Upper lobe of right lung (tissue), 1 donor: ENCODE measurements at places on chromosomes 6 and 20. TPM values are rescaled to one million over a fixed set of nuclear protein-coding genes. Genes with fewer than 3 reads are reported as not detected.

- DNase-seq: peak; percentile 77
- H3K4me3 ChIP-seq: peak overlapping the region; percentile 60
- no peaks in the 10 kb centered on the region for H3K36me3 ChIP-seq
Observed at GRCh38 chr6:56842686-56843475, 112.0 kb upstream of the BEND6 start.

The TAGAP gene
- 12.9 TPM for total RNA-seq

DNA sequence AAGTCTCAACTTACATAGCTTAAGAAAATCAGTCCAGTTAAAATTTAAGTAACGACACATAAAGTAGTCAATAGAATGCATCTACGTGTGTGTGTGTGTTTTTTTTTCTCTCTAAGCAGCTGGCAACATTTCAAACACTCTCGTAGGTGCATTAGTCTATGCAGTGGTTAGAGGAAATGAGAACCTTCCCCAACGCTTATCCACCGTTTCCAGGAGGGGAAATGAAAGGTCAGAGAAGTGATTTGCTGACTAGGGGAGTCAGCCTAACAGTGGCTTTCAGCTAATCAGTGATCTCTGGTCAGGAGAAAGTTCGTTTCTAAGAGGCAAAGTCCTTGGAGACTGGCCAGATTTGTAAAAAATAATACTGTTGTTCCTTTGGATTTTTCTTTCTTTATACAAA lies 806.6 kb downstream of the C6orf118 start:
- H3K36me3 ChIP-seq: no peaks in the 10 kb centered on the region
- no peaks in the 10 kb centered on the region for H3K27me3 ChIP-seq
- no peak overlapping the region for H3K27ac ChIP-seq
- DNase-seq: no peak
- no peaks in the 10 kb centered on the region for H3K4me1 ChIP-seq

DNA sequence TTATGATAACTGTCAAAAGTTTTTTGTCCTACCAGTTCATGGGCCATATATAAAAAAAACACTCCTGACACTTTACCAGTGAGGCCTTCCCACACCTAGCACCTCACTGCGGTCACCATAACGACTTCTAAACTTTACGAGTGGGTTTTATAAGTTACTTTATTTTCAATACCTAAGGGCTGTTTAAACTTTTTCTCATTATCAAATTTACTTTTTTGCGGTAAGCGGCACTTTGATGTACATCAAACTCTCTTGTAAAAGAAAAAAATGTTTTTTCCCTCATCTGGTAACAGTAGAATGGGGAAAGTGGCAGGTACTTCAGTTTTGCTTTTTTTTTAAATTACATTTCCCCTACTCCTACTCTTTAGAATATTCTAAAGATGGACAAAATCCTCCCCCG lies 36.2 kb downstream of the FYN start:
- H3K27ac ChIP-seq: no peak overlapping the region
- H3K36me3 ChIP-seq: no peaks in the 10 kb centered on the region
- DNase-seq: no peak
- no peak overlapping the region for H3K4me3 ChIP-seq
- peaks cover 22% of the 10 kb centered on the region for H3K4me1 ChIP-seq
- no peaks in the 10 kb centered on the region for H3K27me3 ChIP-seq

The VWA7 gene
- 3.4 TPM for total RNA-seq

The ECT2L gene
- not detected for total RNA-seq

- no peak overlapping the region for H3K4me3 ChIP-seq
- H3K27ac ChIP-seq: no peak overlapping the region
- no peaks in the 10 kb centered on the region for H3K27me3 ChIP-seq
- DNase-seq: no peak
- no peaks in the 10 kb centered on the region for H3K4me1 ChIP-seq
- H3K36me3 ChIP-seq: peaks cover 28% of the 10 kb centered on the region
Observed at GRCh38 chr6:75830959-75831885, 82.2 kb downstream of the MYO6 start.

DNA sequence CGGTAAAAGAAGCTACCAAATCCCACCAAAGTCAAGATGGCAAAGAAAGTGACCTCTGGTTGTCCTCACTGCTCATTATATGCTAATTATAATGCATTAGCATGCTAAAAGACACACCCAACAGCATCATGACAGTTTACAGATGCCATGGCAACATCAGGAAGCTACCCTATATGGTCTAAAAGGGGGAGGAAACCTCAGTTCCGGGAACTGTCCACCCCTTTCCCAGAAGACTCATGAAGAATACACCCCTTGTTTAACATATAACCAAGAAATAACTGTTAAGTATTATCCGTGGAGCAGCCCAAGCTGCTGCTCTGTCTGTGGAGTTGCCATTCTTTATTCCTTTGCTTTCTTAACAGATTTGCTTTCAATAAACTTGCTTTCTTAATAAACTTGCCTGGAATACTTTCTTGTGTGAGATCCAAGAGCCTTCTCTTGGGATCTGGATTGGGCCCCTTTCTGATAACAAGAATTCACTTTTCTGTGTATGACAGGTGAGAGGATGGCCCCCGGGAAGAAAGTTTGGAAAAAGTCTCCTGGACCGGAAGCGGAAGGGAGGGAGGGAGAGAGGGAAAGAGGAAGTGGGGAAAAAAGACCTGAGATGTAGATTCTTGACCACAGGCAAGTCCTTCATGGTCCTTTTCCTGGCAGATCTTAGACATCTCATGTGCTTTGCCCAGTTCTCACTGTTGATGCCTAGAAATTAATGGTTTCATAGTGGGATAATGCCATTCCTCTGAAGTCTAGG lies 146.7 kb upstream of the ID4 start:
- DNase-seq: no peak
- H3K36me3 ChIP-seq: no peaks in the 10 kb centered on the region
- H3K27ac ChIP-seq: no peak overlapping the region
- no peaks in the 10 kb centered on the region for H3K4me1 ChIP-seq

GRCh38 chr20:47642624-47643023 lies 140.9 kb downstream of the NCOA3 start:
- no peak overlapping the region for H3K27ac ChIP-seq
- no peak for DNase-seq
- no peaks in the 10 kb centered on the region for H3K4me1 ChIP-seq
- no peaks in the 10 kb centered on the region for H3K27me3 ChIP-seq
- H3K36me3 ChIP-seq: peaks cover 88% of the 10 kb centered on the region

The HCRTR2 gene
- total RNA-seq: not detected

The BANF2 gene
- not detected for total RNA-seq

DNA sequence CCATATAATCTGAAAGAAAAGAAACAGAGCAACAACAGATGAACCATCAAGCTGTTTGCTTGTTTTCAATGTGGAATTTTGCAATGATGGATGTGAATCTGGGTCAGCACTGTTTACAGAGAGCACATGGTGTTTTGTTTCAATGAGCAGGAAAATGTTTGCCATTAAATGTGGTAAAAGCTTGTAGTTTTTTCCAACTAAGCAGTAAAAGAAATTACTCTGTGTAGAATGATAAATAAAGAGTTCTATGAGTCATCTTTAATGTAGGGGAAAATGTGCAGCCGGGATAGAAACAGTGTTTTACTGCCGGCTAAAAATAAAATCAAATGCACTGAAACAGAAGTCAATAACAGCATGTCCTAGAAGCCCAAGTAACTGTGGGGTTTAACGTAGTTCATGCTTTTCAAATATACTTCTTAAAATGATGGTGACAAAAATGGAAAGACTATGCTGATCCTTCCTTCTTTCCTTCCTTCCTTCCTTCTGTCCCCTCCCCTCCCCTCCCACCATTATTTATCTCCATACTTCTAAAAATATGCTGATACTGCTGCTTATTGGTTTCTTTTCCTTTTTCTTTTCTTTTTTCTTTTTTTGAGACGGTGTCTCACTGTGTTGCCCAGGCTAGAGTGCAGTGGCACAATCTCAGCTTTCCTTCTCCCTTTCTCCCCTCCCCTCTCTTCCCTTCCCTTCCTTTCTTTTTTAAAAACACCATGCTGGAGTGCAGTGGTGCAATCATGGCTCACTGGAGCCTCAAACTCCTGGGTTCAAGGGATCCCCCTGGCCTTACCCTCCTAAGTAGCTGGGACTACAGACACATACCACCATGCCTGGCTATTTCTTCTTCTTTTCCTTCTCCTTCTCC lies 6.3 kb upstream of the NAA20 start:
- no peak for DNase-seq
- no peak overlapping the region for H3K4me3 ChIP-seq
- peaks cover 22% of the 10 kb centered on the region for H3K4me1 ChIP-seq

The GPR31 gene
- not detected for total RNA-seq

DNA sequence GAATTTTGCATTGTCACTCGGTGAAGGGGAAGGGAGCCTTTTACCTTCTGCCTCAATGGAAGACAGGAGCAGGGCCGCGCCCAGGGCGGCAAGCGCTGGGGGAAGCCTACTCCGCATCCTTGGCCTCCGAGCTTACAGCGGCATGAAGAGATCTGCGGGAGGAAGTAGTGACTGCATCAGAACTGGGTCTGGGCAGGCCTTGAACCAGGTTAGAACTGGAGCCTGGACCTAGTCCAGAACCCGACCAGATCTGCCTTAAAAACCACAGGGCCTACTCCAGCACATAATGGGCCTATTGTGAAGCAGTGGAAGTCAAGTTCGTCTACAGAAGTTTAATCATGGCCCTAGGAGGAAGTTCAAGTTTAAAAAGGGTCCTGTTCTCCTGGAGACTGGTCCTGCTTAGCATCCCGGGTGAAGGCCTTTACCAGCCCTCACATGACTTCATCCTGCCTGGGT lies 3.1 kb downstream of the COL12A1 start:
- H3K4me1 ChIP-seq: peaks cover 34% of the 10 kb centered on the region
- peaks cover 64% of the 10 kb centered on the region for H3K27me3 ChIP-seq
- H3K36me3 ChIP-seq: no peaks in the 10 kb centered on the region
- H3K4me3 ChIP-seq: no peak overlapping the region
- DNase-seq: no peak
- no peak overlapping the region for H3K27ac ChIP-seq

The RBPJL gene
- not detected for total RNA-seq

DNA sequence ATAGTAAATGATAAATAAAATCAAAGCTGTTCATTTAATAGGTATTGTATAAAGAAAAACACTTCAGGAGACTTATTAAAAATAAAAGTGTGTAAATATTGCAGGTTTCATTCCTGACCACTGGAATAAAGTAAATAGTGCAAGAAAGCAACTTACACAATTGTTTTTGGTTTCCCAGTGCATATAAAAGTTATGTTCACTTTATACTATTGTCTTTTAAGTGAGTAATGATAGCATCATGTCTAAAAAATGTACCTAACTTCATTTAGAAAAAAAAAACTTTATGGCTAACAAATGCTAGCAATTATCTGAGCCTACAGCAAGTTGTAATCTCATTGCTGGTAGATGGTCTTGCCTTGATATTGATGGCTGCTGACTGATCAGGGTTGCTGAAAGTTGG lies 726.6 kb upstream of the POU3F2 start:
- H3K4me1 ChIP-seq: no peaks in the 10 kb centered on the region
- no peak overlapping the region for H3K27ac ChIP-seq
- DNase-seq: no peak
- H3K36me3 ChIP-seq: no peaks in the 10 kb centered on the region
- no peak overlapping the region for H3K4me3 ChIP-seq
- H3K27me3 ChIP-seq: no peaks in the 10 kb centered on the region

GRCh38 chr20:31476643-31477215 lies 1.6 kb downstream of the REM1 start:
- peaks cover 14% of the 10 kb centered on the region for H3K4me1 ChIP-seq
- peaks cover 21% of the 10 kb centered on the region for H3K27me3 ChIP-seq
- DNase-seq: no peak
- no peaks in the 10 kb centered on the region for H3K36me3 ChIP-seq
- H3K27ac ChIP-seq: no peak overlapping the region

DNA sequence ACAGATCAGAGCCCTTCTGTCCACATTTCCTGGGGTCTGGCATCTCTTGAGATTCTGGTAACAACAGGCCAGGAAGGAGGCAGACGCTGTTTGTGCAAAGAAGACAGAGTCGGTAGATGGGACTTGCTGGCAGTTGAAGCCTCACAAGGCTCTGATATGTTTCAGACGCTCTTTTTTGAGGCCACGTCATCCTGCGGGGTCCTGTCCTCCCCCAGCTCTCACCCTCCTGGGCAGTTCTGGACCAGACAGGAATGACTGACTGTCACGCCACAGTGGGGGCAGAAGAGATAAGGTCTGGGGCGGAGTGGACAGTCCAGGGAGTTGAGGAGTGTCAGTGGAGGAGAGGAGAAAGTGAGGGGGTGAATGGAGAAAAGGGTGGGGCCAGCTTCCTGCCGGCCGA lies 87.1 kb upstream of the SULF2 start:
- H3K27ac ChIP-seq: no peak overlapping the region
- DNase-seq: no peak
- H3K4me3 ChIP-seq: no peak overlapping the region
- H3K27me3 ChIP-seq: peaks cover 15% of the 10 kb centered on the region
- no peaks in the 10 kb centered on the region for H3K36me3 ChIP-seq

The FUT9 gene
- not detected for total RNA-seq

GRCh38 chr6:34195726-34196115 lies 41.0 kb upstream of the HMGA1 start:
- DNase-seq: no peak
- H3K4me3 ChIP-seq: no peak overlapping the region
- no peaks in the 10 kb centered on the region for H3K36me3 ChIP-seq
- H3K4me1 ChIP-seq: no peaks in the 10 kb centered on the region

DNA sequence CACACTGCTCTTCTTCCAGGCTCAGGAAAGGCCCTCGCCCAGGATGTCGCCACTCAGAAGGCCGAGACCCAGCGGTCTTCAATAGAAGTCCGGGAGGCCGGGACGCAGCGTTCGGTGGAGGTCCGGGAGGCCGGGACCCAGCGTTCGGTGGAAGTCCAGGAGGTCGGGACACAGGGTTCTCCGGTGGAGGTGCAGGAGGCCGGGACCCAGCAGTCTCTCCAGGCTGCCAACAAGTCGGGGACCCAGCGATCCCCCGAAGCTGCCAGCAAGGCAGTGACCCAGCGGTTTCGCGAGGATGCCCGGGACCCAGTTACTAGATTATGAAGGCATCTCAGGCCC lies 1.0 kb downstream of the KHDC3L start:
- no peak overlapping the region for H3K4me3 ChIP-seq
- no peaks in the 10 kb centered on the region for H3K4me1 ChIP-seq
- no peaks in the 10 kb centered on the region for H3K36me3 ChIP-seq
- no peak for DNase-seq
